ENCODE measurements at places on chromosomes 13 and 19.

DNA sequence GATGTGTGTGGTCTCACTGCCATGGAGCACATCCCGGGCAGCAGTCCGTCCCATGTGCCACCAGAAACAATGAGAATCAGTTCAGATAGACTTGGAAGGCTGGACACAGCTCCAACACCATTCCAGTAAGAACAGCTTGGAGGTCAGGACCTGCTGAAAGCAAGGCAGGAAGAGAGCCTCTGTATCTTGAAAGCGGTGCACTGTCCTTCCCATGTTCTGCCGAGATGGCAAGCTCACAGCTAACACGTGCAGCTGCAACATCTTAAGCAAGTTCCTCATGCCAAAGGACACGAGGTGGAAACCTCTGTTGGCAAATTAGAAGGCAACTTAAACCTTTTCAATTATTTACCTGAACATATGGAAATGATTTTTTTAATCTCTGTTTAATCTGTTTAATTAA lies 175.4 kb downstream of the DLEU7 start:
- DNase-seq: no peak

GRCh38 chr13:21639561-21639960 lies 31.3 kb upstream of the FGF9 start:
- DNase-seq: no peak

GRCh38 chr19:10501971-10502523 lies 1.1 kb downstream of the KEAP1 start:
- DNase-seq: peak; percentile 89

GRCh38 chr19:7562646-7563393 lies 27.3 kb downstream of the PNPLA6 start:
- no peak for DNase-seq

GRCh38 chr13:21967871-21968270 lies 297.0 kb downstream of the FGF9 start:
- DNase-seq: no peak

- DNase-seq: no peak
Observed at GRCh38 chr13:81197483-81197882, 856.6 kb upstream of the SPRY2 start.
